ENCODE measurements at places on chromosomes 13 and 19.
A peak's percentile ranks its signal among the peaks of the same experiment; 100 is the strongest.

GRCh38 chr13:99975626-99976025, 4.1 kb upstream of the ZIC5 start:
- no peak for DNase-seq

GRCh38 chr19:47389150-47389556, 30.2 kb downstream of the MEIS3 start:
- no peak for DNase-seq

DNA sequence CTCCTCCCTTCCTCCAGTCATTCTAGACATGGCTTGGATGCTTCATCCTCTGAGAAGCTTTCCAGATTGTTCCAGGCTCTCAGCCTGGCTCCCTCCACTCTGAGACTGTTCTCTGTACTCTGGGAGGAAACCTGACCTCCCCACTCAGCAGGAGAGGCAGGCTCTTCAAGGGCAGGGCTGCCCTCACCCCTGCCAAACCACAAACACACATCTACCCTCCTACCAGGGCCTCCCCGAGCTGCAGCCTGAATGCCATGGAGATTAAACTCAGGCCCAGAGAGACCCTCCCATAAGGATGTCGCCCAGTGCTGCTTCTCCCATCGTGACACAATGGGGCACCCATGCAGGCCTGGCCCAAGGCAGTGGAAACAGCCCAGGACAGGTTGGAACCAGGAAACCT, 16.2 kb downstream of the NUMBL start:
- DNase-seq: peak; percentile 53

DNA sequence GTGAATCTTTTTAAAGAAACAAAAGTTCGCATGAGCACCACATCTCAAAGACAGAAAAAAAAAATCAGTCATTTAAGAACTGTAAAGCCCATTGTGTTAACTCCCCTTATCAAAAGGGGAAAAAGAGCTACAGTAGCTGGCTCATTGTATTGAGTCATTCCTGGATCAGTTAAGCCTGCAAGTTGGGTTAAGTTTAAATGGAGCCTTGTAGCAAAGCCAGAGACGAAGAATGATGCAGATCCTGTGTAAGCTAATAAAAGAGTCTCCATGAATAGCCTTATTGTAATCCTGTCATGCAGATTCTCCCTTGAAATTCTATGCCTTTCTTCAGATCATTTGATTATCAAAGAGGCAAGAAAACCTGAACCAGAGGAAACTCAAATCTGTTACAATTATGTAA, 83.8 kb downstream of the CRYL1 start:
- peak; percentile 32 for DNase-seq

DNA sequence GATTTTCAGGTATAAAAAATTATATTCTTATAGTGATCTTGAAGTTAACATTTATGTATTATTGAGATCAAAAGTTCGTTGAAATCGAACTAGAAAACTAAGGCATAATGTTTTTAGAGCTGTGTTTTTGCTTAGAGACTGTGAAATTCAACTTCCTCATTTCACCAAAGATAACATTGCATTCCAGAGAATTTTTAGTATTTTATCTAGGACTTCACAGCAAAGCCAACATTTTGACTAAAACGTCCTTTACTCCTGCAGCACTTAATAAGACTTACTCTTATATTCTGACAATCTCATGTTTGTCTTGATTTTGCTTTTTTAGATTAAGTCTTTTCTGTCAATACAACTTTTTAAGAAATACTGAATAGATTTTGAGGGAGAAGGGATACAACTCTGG, 4.7 kb downstream of the KCTD4 start:
- DNase-seq: no peak

Data from iris pigment epithelial cell (primary cell).